NCI-H2107 (cell line): ENCODE measurements at places on chromosomes 16 and 17.
A peak's percentile ranks its signal among the peaks of the same experiment; 100 is the strongest.

- no peak for DNase-seq
These were observed 50.0 kb downstream of the OTOA start for GRCh38 chr16:21713549-21714368.

- no peak for DNase-seq
These were observed 1024.8 kb upstream of the EEF2KMT start for GRCh38 chr16:6122401-6122800.

GRCh38 chr16:50425648-50426047 is 56.9 kb upstream of the BRD7 start:
- DNase-seq: no peak

DNA sequence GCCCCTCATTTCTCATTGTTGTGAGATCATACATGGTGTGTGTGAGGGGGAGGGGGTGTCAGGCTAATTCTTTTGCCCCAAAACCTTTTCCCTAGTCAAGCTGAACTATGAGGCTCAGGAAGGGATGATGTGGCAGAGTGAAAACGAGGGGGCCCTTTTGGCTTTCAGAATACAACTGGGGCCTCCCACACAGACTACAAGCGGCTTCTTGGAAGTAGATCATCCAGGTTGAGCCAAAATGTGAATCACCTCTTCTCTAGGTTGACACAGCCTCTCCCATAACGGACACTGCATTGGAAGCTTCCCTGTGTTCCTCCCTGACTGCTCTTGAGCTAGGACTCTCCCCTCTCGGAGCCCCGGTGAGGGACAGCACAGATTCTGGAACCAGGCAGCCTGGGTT is 2.3 kb upstream of the ALKBH5 start:
- DNase-seq: no peak

- DNase-seq: no peak
These were observed 53.3 kb upstream of the CCL2 start for GRCh38 chr17:34201767-34202166.

GRCh38 chr17:33389504-33390135 is 96.5 kb upstream of the ASIC2 start:
- DNase-seq: no peak

GRCh38 chr17:76681222-76682137 is 29.3 kb downstream of the MXRA7 start:
- DNase-seq: peak; percentile 39

GRCh38 chr16:6146874-6147425 is 1049.4 kb upstream of the EEF2KMT start:
- DNase-seq: no peak

DNA sequence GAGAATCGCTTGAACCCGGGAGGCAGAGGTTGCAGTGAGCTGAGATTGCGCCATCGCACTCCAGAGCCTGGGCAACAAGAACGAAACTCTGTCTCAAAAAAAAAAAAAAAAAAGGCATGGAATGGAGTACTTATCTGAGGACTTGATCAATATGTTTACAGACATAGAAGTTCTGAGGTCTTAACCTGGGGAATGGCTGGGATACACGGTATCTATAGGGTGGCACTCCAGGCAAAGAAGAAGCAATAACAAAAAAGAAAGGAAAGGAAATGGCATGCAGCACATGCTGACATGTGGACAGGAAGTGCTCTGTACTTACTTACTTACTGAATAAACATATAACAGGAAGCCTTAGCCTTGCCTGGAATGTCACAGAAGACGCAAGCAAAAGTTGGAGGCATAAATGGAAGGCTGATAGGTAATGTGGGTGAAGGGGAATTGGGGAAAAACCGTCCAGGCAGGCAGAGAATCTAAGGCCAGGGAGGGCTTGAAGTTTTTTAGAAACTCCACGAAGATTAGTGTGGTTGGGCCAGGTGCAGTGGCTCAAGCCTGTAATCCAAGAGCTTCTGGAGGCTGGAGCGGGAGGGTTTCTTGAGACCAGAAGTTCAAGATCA is 10.1 kb upstream of the SPOP start:
- DNase-seq: no peak

GRCh38 chr17:44258811-44259351 is 9.1 kb downstream of the SLC4A1 start:
- DNase-seq: no peak

GRCh38 chr16:10078541-10078949 is 103.7 kb downstream of the GRIN2A start:
- no peak for DNase-seq

DNA sequence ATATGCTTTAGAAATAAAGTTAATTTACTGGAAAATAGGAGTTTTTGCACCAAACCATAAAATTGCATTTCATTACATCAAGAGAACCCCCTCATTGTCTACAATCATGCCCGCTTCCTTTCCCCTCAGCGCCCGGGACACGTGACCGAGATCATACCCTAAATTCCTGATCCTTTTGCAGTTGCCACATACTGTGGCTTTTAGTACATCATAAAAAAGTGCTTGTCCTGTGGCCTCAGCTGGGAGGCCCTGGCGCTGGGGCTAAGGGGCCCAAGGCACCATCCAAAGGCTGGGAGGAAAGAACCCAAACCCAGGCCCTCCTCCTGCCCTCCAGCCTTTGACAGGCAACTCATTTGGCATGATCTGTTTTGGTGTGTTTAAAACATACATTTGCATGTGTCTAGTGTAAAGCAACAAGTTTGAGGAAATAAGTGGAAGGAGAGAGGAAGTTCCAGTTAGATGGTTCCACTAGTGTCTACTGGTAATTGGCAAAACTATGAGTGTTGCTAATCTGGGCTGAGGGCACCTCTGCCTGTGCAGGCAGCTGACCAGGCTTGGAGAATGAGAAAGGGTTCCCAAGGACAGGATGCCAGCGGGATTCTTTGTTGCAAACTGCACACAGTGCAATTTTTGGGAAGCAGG is 6.0 kb downstream of the CDK5R1 start:
- no peak for DNase-seq

DNA sequence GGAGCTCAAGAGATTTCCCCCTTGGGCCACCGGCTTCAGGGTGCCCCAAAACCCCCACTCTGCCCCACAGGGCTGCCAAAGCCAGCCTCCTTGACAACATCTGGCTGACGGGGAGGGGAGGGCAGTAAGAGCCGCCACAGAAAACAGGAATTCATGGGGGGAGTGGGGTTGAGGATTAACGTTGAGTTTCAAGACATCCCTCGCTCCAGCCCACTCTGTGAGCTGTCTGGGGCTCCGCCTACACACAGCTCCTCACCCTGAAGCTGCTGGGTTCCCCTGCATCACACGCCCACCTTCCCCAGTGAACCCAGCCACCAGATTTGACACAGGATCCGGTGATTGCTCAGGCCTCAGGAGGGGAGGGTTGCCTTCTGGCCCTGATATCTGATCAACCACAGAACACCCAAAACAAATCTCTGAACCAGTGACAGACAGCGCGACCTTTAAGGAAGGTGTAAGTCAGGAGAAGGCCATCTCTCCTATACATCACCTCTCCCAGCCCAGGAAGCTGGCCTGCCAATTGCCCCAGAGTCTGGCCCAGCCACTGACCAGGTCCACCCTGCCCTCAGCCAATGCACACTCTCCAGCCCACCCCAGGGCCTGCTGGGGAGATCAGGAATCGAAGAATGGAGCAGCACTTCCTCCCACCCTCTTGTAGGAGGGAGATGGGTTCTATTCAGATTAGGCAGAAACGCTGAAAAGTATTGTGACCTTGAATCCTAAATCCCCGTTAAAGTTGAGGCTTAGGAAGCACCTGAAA is 132.1 kb downstream of the CLEC16A start:
- no peak for DNase-seq

DNA sequence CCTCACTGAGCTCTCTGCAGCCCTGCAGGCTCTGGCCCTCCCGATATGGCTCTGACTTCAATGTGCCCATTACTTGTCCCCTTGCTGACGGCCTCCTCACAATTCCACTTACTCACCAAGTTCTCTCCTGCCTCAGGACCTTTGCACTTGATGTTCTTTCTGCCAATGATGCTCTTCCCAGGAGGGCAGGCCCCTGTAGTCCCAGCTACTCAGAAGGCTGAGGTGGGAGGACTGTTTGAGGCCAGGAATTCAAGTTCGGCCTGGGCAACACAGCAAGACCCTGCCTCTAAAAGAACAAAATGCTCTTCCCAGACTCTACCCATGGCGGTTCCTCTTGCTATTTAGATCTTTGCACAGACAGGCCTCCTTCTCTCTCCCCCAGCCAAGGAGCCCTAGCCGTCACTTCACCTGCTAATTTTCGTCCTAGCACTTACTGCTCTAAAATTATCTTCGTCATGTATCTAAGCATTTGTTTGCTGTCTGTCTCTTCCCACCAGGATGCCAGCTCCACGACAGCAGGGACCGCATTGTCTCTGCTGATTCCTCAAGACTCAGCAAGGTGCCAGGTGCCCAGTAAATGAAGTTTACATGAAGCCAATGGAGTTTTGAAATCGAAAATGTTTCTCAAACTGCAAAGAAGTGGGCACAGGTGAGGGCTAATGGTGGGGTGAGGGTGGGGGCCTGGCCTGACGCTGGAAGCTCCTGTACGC is 626 bp upstream of the RAI1 start:
- DNase-seq: no peak

DNA sequence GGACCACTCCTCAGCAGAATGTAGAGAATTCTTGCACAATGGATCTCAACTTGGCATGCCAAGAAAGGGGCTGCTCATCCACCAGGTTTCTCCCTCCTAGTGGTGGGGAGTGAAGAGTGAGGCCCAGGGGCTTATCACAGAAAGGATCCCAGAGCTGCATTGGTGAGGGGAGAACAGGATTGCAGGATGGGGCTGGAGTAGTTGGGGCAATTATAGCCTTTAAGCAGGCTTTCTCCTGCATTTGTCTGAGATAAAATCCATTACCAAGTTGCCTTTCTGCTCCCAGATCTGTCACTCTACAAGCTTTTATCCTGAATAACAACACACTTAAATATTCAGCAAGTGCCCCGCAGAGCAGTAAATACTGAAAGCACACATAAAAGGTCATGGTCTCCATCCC is 130.8 kb upstream of the CES5A start:
- no peak for DNase-seq
